A172 (cell line): ENCODE measurements at places on chromosomes 6 and 20. TPM values are rescaled to one million over a fixed set of nuclear protein-coding genes. Genes with fewer than 3 reads are reported as not detected.

The OOEP gene
- not detected in 2 replicates for total RNA-seq

GRCh38 chr6:91487696-91488392, 901.0 kb upstream of the MAP3K7 start:
- no peak for DNase-seq

GRCh38 chr6:45630801-45631200, 253.1 kb upstream of the SUPT3H start:
- no peak for DNase-seq

The CST2 gene
- total RNA-seq: not detected in 2 replicates

- DNase-seq: no peak
Measured at GRCh38 chr6:117616391-117617209, 14.3 kb upstream of the GOPC start.

The PXDC1 gene
- 38.6 and 50.8 TPM in 2 replicates for total RNA-seq

GRCh38 chr6:6686176-6686575, 97.7 kb downstream of the LY86 start:
- DNase-seq: no peak

The GPLD1 gene
- total RNA-seq: 0.36 and 0.55 TPM in 2 replicates
